Germinal center (tissue), 1 donor: ENCODE measurements at places on chromosomes 12 and 14.

DNA sequence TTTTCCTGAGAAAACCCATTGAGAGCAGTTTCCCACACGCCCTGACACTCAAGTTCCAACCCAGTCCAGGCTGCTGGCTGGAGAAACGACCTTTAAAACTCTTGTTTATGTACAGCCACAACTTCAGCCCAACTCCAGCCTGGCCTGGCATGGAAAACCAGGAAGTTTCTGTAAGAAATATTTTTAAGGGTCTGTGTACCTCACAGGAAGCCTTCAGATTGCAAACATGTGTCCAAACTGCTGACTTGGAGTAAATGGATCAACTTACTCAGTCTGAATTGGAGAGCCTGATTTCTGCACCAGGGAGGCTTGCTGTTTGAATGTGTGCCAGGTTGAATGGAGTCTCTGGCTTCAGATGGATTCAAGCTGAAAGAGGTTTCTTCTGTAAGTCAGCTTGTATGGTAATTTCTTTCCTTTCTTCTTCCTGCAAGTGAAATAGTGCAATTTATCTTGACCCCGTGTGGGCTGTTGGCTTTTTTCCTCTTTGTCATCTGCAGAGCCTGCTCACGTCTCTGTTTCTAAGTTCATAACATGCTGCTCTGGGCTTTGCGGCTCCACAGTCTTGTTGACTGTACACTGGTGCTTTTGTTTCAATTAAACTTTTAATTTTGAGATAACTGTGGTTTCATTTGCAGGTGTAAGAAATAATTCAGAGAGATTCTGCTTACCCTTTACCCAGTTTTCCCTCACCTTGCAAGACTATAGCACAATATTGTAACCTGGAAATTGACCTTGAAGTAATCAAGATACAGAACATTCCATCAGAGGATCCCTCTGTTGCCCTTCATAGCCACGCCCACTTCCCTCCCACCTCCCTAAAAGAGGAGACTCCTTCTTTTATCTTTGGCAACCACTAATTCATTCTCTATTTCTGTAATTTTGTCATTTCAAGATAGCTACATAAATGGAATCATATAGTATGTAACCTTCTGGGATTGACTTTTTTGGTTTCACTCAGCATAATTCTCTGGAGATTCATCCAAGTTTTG, 109.7 kb upstream of the PRMT8 start:
- no peak for DNase-seq

GRCh38 chr12:26808766-26809476, 24.1 kb downstream of the ITPR2 start:
- no peak for DNase-seq

DNA sequence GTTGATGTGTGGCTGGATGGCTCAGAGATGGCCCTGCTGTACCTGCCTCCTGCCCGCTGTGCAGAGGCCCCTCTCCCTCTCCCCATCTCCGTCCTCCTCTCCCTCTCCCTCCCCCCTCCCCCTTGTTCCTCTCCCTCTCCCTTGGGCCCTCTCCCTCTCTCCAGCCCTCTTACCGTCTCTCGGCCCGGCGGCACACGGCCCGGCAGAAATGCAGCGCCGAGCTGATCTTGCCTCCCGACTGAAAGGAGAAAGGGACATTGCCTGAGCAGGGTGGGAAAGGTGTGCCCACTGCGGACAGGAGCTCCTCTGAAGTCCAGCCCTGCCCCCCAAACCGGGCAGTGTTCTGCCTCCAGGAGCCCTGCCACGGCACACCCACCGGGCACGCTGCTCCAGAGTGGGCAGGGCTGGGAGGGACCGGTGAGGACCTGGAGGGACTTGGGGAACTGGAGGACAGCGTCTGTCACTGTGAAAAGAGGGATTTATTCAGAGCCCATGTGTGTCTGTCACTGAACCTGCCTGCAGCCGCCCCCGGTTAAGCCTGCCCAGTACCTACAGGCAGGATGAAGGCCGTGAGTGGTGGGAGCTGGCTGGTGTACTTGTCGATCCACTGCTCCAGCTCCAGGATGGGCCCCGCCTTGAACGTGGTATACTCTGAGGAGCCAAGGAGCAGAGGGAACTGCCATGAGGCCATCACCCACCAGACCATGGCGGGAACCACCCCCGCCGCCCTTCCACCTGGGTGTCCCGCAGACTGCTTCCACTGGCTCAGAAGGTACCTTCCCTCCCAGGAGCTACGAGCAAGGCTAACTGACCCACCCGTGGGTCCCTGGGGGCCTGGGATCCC, 12.2 kb downstream of the MMAB start:
- no peak for DNase-seq

DNA sequence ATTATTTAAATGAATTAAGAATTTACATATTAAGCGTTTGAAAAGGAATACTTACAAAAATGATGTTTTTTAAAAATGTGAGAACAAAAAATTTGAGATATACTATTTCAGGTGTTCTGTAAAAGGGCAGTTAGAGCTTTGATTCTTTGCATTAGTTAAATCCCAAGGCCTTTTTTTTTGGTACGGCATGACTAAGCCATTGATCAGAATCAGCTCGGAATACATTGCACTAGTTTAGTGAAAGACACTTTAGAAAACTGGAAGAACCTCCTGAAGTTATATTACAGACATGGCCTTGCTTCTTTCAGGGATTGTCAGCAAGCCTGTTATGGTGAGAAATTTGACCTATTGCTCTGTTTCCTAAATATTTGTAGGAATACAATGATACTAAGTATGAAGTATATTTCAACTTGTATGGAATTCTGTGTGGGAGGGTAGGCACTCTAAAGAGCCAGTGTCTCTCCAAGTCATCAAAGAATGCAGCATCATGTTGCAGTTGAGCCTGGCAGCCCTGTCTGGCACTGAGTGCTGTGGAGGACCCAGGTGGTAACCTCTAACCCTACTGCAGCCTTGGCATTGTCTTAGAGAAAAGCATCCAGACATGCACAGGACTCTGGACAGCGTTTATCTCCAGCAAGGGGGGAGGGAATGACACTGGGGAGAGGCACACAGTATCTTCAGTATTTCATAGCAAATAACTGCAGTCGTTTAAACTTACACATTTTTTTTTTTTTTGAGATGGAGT, 1.5 kb downstream of the KLC1 start:
- no peak for DNase-seq

DNA sequence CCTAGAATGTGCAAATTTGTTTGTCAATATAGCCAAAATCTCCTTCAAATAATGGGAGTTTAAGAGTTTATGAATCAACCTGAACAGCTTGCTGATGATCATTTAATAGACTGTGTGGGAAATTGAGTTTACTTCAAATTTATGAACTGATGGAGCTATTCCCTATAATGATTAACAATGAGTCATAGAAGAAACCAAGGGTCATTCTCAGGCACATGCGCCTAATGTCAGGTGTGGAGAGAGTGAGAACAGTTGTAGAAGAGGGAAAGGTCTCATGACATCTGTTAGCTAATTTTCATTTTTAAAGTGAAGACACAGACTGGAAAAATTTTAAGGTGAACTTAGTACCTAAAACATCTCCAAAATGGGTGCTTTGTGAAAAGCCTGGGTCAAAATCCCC, 191.8 kb downstream of the BMP4 start:
- no peak for DNase-seq

DNA sequence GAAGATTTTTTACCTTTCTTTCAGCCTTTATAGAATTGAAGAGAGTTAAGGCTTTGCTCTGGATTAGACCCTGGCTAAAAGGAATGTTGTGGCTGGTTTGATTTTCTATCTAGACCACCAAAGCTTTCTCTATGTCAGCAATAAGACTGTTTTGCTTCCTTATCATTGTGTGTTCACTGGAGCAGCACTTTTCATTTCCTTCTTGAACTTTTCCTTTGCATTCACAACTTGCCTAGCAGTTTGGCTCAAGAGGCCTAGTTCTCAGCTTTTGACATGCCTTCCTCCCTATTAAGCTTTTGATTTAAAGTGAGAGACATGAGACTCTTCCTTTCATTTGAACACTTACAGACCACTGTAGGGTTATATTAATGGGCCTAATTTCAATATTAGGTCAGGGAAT, 64.1 kb upstream of the USP15 start:
- no peak for DNase-seq

GRCh38 chr12:131091413-131091975, 137.8 kb downstream of the ADGRD1 start:
- no peak for DNase-seq

GRCh38 chr12:79514730-79515529, 175.8 kb downstream of the PAWR start:
- no peak for DNase-seq

DNA sequence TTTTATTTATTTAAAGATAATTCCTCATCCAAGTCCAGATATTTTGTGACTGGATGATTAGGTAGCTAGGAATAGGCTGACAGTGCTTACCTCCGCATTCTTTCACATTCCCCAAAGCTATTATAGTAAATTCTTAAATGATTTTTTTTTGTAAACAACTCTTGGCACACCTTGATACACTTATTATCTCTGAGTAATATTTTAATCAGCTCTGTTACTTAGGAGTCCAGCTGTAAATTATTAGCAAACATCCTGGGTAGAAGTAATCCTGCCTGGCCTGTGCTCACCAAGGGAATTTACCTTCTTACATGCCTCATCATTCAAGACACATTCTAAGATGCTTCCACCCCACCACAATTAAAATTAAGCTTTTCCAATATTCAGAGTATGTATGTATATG, 186.1 kb downstream of the SLC2A13 start:
- no peak for DNase-seq

GRCh38 chr14:35401422-35402265, 2.9 kb downstream of the NFKBIA start:
- no peak for DNase-seq

- DNase-seq = no peak
Measured at GRCh38 chr12:111369496-111370220, 763 bp upstream of the PHETA1 start.

DNA sequence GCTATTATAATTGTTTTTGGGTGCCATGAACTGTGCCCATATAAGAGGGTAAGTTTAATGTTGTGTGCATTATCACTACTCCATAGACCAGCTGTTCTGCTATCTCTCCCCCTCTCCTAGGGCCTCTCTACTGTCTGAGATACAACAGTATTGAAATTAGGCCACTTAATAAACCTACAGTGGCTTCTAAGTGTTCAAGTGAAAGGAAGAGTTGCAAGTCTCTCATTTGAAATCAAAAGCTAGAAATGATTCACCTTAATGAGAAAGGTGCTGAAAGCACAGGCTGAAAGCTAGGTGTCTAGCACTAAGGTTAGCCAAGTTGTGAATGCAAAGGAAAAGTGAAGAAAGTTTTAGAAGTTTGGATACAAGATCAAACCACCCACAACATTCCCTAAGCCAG, 168.0 kb downstream of the SLC16A7 start:
- DNase-seq = no peak

DNA sequence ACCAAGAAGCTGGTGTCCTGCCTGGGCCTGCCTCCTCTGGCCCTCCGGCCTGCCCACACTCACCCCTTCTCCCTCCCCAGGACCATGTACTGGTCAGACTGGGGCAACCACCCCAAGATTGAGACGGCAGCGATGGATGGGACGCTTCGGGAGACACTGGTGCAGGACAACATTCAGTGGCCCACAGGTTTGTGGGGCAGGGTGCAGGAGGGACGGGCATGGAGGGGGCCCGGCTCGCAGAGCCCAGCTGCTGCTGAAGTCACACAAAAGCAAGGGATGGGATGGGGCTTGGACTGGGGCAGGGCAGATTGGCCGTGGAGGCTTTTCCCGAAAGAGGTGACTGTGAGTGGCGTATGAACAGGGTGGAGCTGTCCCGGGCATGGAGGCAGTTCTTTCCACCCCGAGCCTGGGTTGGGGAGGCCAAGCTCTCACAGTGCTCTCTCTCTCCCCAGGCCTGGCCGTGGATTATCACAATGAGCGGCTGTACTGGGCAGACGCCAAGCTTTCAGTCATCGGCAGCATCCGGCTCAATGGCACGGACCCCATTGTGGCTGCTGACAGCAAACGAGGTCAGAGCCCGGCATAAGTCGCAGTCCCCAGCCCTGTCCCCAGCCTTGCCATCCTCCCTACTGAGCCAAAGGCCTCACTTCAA, 7.8 kb upstream of the NXPH4 start:
- DNase-seq = no peak

GRCh38 chr14:69789118-69789640, 7.9 kb downstream of the SLC10A1 start:
- DNase-seq = no peak

- no peak for DNase-seq
Measured at GRCh38 chr12:39287817-39288216, 155.1 kb downstream of the KIF21A start.

DNA sequence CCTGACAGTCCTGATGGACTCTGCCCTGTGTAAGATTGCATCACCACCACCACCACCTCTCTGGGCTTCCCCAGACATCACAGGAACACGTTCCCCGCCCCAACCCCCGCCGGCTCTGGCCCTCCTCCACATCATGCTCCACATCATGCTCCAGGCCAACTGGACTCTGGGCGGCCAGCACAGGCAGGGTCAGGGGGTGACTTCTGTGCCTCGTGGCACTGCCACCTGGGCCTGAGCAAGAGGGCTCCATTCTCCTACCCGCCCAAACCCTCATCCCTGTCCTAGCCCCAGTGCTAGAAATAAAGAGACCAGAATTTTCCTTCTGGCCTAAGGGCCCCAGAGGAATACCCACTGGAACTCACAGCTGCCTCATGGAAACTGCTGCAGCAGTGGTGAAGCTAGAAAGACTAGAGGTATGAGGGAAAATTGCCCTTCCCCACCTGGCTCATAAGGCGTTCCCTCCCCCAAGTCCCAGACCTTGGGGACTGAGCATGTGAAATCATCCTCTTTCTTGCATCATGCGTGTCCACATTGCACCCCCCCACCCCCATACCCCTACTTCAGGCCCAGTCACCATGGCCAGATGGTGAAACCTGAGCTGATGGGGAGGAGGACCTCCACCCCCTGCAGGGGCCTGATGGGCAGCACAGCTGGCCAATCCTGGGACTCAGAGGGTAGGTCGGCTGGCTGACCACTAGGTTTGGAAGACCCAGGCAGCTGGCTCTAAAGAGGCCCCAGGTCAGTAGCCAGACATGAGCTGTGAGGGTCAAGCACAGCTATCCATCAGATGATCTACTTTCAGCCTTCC, at the start of gene INHBE:
INHBE (plus strand) TSS at position 742 of the 808 bp plus-strand sequence. CDS start 230 bp downstream, outside the sequence.
- DNase-seq = no peak

- DNase-seq = no peak
Measured at GRCh38 chr14:75279153-75279762, 630 bp downstream of the FOS start.

DNA sequence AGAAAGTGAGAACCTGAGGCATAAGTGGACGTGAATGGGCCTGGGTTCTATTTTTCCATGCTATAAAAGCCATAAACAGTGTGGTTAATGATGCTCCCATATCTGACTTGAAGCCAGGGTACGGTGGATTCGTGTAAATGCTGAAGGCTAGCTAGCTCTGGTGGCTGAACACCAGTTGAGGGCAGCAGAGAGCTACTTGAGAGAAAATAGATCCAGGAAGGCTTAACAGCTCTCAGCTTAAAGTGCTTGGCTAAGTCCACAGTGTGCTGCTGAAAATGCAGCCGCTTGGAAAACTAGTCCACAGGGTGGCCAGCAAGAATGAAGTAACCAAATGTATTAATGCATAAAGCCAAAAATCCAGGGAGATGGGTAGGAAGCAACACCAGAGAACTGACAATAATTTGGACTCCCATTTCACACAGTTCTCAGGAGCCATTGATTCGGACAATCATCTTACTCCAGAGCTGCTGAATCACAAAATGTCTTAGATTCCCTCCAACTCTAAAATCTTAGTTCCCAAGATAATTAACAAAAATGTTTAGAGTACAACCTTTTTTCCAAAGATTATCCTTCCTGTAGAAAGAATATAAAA, 15.0 kb upstream of the FOXG1 start:
- DNase-seq = no peak
